ENCODE measurements at places on chromosomes 13 and 19.

- DNase-seq, result no peak
Measured at GRCh38 chr19:47111006-47111621, 2.5 kb downstream of the ZC3H4 start.

- no peak for DNase-seq
Measured at GRCh38 chr19:40270362-40271089, 14.6 kb downstream of the AKT2 start.

DNA sequence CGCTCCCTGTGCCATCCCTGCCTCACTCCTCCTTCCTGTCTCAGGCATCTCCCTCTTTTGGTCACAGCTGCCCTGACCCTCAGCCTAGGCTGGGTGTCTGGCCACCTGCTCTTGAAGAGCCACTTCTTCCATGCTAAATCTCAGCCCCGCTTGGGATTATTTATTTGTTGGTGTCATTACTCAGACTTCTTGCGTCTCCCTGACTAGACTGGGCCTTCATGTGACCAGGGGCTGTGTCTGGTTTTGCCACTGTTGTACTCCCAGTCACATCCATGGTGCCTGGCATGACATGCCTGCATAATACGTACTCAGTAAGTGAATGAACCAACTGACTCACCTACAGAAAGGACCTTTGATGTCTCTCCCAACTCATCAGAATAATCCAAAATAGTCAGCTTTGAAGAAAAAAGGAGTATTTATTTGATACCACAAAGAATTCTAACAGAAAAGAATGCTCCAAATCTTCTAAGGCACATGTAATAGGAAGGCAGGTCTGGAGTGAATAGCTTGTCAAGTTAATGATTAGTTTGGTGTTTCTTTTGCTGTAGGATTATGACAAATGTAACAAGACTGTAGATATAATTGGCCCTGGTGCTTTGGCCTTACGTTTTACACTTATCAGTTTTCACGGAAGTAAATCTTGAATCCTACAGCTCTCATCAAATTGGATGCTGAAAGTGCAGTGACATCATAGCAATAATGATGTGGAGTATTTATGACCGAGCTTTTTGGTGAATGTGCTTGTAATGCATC is 84.0 kb downstream of the ALOX5AP start:
- DNase-seq, result no peak

DNA sequence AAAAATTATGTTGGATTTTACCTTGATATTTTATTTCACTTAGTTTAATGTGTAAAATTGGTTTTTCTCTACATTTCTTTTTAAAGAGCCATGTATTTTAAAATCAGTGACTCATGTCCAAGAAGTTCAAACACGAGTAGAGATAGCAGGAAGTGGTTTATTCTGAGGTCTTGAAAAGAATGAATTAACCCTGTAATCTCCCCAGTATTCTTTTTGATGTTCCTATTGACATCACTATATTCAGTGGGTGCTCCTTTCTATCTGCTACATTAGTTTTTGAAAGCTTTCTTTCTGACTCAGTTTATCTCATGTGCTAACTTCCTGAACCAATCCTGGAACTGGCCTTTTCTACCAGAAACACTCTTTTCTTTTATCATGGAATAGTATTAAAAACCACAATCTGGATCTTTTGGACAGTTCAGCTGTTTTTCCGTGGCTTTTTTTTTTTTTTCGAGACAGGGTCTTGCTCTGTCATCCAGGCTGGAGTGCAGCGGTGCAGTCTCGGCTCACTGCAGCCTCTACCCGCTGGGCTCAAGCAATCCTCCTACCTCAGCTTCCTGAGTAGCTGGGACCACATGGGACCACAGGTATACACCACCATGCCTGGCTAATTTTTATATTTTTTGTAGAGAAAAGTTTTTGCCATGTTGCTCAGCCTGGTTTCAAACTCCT is 114.9 kb downstream of the PCCA start:
- DNase-seq, result no peak

DNA sequence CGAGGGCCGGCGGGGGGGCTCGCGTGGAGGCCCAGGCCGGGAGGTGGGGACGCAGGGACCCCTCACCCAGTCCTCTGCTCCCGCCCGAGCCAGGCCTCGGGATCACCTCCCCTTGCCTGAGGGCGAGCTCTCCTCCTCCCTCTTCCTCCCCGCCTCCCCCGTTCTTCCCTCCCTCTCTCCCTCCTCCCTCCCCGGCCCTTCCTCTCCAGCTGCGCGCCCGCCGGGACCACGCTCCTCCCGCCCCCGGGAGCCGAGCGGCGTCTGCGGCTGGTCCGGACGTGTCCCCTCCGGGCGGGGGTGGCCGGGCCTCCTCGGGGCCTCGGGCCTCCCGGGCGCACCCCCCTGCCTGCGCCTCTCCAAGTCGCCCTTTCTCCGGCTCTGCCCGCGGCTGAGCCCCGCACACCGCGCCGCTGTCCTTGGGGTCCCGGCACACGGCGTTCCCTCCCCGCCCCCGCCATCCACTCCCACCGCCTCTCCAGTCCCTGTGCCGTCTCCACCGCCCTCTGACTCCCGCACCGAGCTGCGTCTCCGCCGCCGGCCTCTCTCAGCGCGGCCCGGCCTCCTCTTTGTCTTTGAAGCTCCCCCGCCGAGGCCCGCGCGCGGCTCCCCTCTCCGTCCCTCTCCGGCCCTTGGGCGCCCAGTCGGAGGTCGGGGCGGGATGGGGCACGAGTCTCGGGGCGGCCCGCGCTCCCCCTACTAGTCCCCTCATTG is 5.7 kb downstream of the SOX1 start:
- DNase-seq, result no peak

- no peak for DNase-seq
Measured at GRCh38 chr13:20709369-20709768, 5.9 kb downstream of the IL17D start.

DNA sequence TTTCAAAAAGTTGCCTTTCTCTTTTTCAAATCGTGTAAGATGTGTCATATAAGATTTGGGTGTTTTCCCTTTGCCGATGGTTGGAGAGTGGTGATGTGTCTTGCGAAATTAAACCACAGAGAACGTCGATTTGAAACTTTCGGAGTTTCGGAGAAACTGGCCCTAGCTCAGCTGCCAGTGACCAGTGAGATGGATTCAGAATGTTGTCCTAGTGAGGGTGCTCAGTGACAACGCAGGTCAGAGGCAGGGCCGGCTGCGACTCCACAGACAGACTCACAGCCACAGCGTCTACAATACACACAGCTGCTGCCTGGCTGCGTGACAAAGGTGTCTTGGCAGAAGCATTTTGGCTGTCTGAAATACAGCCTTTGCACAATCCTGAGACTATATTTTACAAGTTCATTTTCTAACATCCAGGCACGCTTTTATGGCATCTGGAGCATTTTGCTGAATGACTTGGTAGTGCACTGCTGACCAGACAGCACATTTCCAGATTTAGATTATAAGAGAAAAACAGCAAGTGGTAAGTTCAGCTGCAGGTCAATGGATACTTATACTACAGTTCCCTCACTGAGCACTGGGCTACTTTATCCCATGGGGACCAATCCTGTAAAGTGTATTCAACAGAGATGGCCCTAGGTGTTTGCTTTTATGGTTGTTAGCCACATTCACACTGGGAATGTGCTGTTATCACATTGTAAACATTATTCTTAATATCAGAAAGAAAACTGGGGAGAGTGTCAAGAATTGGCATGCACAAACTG is 207.5 kb downstream of the KCNRG start:
- DNase-seq, result no peak

- no peak for DNase-seq
Measured at GRCh38 chr19:34759218-34759917, 13.6 kb downstream of the ZNF599 start.

DNA sequence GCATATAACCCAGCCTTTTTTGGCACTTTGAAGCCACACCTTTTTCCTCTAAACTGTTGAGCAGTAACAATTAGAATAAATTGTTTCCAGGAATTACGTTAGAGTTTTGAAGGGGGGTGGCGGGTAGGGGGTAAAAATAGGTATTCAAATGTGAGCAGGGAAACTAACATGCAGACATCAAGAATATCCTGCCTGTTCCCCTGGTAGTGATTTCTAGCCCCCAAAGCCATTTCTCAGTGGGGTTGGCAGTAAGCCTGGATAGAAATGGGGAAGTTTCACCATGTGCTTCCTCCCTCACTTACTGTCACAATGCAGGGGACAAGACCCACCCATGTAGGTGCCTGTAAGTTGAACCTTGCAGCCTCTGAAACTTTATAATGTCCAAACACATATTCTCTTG is 3.8 kb downstream of the DOCK9 start:
- no peak for DNase-seq

DNA sequence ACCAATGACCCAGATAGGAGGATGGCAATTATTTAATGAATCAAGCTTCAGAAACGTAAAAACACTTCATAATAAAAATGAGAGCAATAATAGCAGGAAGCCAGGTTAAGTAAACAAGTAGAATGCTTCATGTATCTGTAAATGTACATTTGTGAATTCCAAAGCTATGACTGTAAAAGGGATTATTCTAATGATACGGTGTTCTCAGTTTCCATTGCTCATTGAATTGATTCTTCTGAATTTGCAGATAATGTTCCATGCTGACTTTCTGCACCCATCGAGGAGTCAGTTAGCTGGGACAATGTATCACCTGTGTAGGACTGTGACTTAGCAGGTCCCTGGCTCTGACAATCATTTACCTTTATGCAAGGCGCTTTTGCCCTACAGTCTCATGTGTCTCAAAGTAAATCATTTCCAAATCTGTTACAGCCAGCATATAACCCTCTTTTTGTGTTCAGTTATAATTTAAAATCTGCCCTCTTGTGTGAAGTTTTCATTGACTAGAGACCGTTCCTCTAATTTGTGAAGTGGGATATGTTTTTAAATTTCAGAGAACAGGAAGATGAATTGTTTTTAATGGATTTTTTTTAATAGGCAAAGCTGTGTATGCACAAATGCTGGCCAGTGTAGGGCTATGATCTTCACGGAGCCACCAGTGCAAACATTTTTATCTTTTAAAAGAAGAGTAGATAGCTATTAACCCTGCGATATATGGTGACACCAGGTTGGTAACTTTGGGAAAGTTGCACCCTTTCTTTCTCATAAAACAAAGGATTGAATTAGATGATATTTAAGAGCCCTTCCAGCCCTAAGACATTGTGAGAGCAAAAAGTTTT is 267.1 kb downstream of the KLF5 start:
- no peak for DNase-seq

DNA sequence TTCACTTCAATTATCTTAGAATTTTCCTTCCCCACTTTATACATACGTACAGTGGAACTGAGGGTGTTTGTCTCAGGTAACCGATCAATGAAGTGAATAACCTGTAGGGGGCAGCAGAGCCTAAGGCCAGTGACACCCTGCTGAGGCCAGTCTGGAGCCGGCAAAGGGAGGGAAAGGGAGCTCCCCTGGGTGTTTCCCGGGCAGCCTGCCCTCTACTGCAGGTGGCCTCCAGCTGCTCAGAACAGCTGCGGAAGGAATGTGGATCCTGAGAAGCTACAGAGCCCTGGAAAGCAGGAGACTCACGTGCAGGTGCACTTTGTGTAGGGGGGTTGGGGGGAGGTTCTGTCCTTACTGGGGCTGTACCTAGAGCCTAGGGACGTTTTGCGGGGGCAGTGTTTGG is 832 bp upstream of the ZNF491 start:
- DNase-seq, result no peak

GRCh38 chr19:15159251-15159650 is 41.5 kb downstream of the NOTCH3 start:
- no peak for DNase-seq

DNA sequence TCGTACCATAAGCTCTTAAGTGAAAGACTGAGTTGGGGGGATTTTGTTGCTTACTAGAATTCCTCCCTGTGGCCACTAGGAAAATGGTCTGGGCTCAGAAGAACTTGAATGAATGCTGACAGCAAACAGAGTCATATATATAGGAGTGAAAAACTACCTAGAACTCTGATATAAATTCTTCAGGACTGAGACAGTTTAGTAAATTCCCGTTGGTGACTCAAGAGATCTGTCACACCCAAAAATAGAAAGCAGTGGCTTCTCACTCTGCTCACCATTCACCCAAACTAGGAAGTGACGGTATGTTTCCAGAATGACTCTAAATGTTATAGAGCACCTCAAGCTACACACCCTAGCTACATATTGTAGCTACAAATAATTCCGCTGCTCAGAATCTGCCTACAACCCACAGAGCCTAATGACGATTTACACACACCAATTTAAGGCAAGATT is 116.2 kb downstream of the TBC1D4 start:
- no peak for DNase-seq

- DNase-seq, result no peak
Measured at GRCh38 chr13:21318891-21319532, 140.1 kb downstream of the ZDHHC20 start.

DNA sequence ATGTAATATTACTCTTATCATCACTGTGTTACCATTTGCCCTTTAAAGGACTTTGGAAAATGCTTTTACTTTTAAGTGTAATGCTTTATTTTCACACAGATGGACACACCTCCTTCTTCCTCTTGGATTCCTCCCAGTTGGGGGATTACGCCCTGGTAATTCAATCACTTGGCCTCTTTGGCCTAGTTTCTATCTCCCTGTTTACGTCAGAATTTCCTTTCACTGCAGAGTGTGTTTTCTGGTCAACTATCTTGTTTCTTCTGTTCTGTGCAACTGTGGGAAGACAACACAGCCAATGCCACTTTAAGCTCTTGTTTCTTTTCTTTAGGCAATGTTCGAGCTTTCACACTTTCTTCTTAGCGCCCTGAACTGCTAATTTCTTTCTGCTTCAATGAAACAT is 257.3 kb upstream of the MAB21L1 start:
- DNase-seq, result peak; percentile 1

- no peak for DNase-seq
Measured at GRCh38 chr13:46893798-46894560, 2.9 kb downstream of the HTR2A start.

- peak; percentile 62 for DNase-seq
Measured at GRCh38 chr13:111337741-111338140, 17.3 kb downstream of the TEX29 start.

DNA sequence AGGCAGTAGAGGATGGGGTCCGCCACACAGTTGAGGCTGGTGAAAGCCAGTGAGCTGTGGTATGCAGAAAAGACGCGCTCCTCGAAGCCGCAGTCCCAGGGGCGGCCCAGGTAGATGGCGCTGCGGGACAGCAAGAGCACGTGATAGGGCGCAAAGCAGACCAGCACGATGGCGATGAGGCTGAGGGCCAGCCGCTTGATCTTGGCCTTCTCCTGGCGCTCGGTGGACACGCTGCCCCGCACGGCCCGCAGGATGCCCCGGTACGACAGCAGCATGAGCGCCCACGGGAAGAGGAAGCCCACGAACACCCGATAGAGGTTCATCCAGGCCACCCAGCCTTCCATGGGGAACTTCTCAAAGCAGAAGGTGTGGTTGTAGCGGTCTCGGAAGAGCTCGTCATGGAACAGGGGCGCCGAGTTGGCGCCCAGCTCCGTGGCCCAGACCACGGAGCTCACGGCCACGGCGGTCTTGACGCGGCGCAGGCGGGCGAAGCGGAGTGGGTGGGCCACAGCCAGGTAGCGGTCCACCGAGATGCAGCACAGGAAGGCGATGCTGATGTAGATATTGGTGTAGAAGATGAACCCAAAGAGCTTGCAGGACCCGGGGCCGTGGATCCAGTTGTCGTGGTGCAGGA is 6.5 kb upstream of the OPA3 start:
- no peak for DNase-seq

DNA sequence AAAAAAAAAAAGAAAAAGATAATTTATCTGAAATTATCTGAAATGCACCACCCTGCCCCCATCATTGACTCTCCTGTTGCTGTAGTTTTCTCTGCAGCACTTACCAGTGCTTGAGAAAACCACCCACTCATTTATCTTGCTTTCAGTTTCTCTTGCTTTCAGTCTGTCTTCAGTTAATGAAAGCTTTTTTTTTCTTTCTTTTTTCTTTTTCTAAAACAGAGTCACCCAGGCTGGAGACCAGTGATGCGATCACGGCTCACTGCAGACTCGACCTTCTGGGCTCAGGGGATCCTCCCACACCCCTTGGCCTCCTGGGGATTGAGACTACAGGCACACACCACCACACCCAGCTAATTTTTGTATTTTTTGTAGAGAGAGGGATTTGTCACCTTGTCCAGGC is 4.3 kb upstream of the ACP5 start:
- DNase-seq, result no peak

Data from vagina (tissue), 2 donors.